ENCODE measurements at places on chromosomes 6 and 20. TPM values are rescaled to one million over a fixed set of nuclear protein-coding genes. Genes with fewer than 3 reads are reported as not detected.

Gene NKX2-2
- 2.6 TPM for total RNA-seq

DNA sequence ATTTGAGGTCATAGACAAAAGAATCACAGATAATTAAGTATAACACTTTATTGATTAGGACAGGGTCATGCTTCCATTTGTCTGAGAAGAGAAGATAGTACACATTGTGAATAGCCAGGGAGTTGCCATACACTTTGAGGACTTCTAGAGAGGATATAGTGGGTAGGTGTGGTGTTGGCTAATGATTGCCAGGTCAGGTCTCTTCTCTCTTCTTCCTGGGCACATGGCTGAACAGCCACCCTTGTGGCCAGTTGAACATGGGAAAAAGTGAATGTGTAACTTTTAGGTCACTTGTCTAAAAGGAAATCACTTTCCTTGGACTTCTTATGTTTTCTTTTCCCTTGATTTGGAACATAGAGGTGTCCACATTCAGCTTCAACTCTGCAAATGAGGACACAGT, 772.1 kb upstream of the MAP3K7 start:
- no peak for DNase-seq

Gene PABPC1L
- total RNA-seq: 1.8 TPM

GRCh38 chr6:163127587-163127986, 286.9 kb upstream of the QKI start:
- no peak for DNase-seq

- DNase-seq: no peak
Measured at GRCh38 chr6:69795469-69796072, 1.2 kb downstream of the LMBRD1 start.

- DNase-seq: no peak
Measured at GRCh38 chr20:17693444-17694001, 6.2 kb upstream of the BANF2 start.

DNA sequence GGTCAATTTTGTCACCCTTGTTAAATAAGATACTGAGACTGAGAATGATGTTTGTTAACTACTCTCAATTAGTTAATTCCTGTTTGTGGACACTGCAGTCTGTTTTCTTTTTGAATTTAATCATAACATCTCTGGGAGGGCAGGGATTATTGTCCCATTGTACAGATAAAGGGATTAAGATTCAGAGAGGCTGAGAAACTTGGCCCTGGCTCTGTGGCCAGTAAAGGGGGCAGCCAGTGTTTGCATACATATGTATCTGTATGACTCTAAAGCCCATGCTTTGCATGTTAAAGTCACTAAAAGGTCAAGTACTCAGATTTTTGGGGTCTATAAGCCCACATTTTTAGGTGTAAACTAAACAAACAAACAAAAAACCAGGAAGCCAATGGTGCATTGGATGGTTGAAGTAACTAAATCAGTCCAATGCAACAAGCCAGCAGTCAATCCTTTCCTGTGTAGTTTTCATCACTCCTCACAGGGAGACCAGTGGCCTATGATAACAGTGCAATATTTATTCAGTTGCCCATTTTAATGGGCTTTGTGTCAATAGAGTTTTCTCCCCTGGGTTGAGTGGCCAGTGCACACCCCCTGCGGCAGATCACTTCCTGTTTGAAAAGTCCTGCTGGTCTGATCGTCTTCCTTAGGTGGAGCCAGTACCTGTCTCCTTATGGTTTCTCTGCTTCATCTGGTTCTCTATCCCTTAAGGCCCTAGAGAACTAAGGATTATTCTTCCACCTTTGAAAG, 106.7 kb downstream of the SLX4IP start:
- DNase-seq: no peak

- DNase-seq: peak; percentile 41
Measured at GRCh38 chr6:159151266-159151855, 17.8 kb upstream of the FNDC1 start.

DNA sequence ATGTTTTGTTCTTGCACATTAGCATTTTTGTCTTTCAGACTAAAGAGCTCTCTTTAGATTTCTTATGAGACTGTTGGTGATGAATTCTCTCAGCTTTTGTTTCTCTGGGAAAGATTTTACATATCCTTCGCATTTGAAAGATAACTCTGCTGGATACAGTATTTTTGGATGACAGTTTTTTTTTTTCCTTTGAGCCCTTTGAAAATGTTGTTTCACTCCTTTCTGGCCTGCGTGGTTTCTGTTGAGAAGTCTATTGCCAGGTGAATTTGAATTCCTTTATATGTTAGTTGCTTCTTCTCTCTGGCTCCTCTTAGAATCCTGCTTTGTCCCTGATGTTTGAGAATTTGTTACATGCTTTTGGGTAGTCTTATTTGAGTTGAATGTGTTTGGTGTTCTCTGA, 22.2 kb upstream of the KIAA1586 start:
- no peak for DNase-seq

- no peak for DNase-seq
Measured at GRCh38 chr6:74611220-74611619, 594.6 kb downstream of the COL12A1 start.

DNA sequence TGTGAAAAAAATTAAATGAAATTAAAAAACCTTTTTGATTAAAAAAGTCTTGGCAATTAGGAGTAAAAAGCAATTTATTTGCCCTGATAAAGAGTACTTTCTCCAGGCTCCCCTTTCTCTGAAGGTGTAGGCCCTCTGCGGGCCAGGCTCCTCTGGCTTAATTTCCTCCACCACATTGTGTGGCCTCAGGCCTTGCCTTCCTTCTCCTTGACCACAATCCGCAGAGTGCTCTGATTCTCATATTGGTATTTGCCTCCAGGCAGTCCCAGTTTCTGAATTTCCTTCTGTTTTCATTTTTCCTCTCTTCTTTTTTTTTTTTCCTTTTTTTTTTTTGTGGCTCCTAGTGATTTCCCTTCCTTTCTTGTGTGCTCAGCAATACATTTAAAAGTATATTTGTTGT, 96.4 kb downstream of the AIG1 start:
- peak; percentile 97 for DNase-seq

- DNase-seq: peak; percentile 45
Measured at GRCh38 chr6:124536157-124536841, 425.9 kb upstream of the RNF217 start.

Gene SLC26A8
- total RNA-seq: not detected

Gene SLPI
- total RNA-seq: not detected

Gene SMLR1
- total RNA-seq: not detected

GRCh38 chr20:58981628-58982364, 740 bp downstream of the NELFCD start:
- peak; percentile 39 for DNase-seq

- peak; percentile 8 for DNase-seq
Measured at GRCh38 chr20:8589956-8590355, 457.9 kb downstream of the PLCB1 start.

- DNase-seq: no peak
Measured at GRCh38 chr20:11249683-11250082, 575.9 kb upstream of the JAG1 start.

DNA sequence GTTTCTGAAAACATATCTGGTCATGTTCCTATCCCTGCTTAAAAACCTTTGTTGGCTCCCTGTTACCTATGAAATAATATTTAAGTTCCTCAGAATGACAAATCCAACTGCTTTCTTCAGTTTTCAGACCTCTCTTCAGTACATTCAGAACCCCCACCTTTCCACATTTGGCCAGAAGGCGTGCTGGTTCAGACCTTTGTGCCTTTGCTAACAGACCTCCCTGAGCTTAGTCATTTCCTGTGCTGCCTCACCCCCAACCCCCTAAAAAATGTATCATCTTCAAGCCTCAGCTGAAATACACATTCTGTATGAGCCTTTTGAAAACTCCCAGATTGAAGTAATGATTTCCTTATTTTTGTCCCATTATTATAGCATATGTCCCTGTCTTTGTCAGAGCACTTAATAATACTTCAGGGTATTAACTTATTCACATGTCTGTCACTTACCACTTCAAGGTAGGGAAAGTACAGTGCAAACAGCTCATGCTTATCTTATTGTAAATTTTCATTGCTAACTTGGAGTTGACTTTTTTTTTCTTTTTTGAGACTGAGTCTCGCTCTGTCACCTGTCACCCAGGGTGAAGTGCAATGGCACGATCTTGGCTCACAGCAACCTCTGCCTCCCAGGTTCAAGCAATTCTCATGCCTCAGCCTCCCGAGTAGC, 19.7 kb downstream of the FAM217A start:
- peak; percentile 96 for DNase-seq

GRCh38 chr6:128131036-128131435, 230.2 kb upstream of the THEMIS start:
- DNase-seq: no peak

DNA sequence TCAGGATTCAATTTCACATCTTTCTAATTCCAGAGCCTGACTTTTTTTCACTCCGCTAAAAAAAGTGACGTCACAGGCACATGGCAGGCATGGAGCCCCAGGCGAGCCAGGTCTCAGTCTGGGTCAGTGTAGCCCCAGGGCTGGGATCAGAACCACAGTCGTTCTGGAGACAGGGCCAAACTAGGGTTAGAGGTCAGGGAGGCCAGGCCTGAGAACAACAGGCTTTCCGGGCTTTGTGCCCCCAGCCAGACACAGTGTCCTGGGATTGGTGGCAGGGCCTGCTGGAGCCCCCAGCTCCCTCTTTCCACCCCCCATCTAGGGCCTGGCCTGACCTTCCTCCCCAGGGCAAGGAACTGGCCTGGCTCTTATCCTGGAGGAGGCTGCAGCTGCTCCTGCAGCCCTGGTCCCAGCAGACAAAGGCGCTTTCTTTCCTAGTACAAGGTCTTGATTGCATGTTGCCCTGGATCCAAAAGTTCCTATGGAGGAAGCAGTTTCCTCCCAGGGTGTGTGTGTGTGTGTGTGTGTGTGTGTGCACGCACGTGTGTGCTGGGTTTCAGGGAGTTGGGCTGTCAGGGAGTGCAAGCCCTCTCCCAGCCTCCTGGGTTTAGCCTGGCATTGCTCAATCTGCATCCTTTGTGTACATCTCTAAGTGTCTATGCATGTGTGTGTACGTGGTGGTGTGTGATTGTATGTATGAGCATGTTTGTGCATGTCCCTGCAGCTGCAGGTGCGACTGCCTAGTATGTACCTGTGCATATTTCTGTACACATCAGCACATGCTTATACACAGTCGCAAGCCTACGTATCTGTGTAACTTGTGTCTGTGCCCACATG, 26.5 kb upstream of the EMILIN3 start:
- peak; percentile 69 for DNase-seq

DNA sequence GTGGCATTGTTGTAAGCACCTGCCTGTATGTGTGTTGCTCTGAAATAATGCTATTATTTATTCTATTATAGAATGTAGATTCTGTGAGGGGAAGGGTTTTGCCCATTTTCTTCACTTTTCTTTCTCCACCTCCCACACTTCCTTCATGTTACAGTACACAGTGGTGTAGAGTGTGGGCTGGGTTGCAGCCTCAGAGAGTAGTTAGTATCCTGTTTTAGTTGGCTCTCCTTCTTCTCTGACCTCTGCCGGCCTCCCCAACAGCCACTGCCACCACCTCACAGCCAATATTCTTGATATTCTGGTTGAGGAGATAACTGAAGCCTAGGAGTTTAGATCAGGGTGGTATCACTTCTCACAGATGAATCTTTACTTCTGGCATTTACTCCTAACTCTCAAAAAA, 143.4 kb downstream of the BCKDHB start:
- DNase-seq: no peak

GRCh38 chr20:23151885-23152284, 65.8 kb upstream of the CD93 start:
- peak; percentile 65 for DNase-seq

Gene SLC22A1
- not detected for total RNA-seq

Gene EHMT2
- total RNA-seq: 51.0 TPM

Gene ZBTB9
- 6.6 TPM for total RNA-seq

Gene PTPRT
- not detected for total RNA-seq

- no peak for DNase-seq
Measured at GRCh38 chr6:154143753-154144152, 104.7 kb downstream of the OPRM1 start.

Gene TOX2
- 6.1 TPM for total RNA-seq

Gene ULBP1
- 1.1 TPM for total RNA-seq

- DNase-seq: no peak
Measured at GRCh38 chr6:137264311-137265075, 45.3 kb upstream of the IFNGR1 start.

DNA sequence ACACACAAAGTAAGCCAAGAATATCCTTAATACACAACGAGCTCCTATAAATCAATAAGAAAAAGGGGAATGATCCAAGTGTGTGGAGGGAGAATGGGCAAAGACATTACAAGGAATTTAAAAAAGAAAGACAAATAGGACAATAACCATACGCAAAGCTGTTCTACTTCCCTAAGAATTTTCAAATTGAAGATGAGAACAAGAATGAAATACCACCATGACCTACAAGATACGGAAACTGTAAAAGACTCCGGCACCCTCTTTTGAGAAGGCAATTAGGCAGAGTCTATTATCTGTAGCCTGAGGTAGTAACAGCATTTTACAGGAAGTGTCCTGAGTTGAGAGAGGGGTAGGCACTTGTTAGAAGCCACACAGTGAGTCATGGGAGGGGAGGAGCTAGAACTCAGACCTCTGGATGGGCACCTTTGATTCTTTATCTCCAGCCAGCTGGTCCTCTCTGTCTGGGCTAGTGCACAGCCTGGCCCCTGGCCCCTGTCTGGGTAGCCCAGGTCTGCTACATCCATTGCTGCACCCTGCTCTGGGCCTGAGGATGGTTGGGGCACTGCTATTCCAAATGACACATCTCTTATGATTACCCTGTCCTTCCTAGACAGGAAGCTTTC, 15.3 kb downstream of the RSPO4 start:
- DNase-seq: peak; percentile 73

GRCh38 chr20:33971147-33971975, 22.4 kb upstream of the RALY start:
- DNase-seq: no peak

Gene CCN5
- not detected for total RNA-seq
